ENCODE measurements at places on chromosomes 2 and 18. TPM values are rescaled to one million over a fixed set of nuclear protein-coding genes. Genes with fewer than 3 reads are reported as not detected.

GRCh38 chr2:99488539-99489062 is 1.2 kb downstream of the REV1 start:
- peaks cover 36% of the 10 kb centered on the region for H3K4me1 ChIP-seq
- peaks cover 9% of the 10 kb centered on the region for H3K36me3 ChIP-seq
- H3K27me3 ChIP-seq: no peaks in the 10 kb centered on the region
- peak overlapping the region; percentile 98 for H3K27ac ChIP-seq

CAPN13 gene
- not detected for total RNA-seq

CD8B2 gene
- total RNA-seq: 3.7 TPM

DNA sequence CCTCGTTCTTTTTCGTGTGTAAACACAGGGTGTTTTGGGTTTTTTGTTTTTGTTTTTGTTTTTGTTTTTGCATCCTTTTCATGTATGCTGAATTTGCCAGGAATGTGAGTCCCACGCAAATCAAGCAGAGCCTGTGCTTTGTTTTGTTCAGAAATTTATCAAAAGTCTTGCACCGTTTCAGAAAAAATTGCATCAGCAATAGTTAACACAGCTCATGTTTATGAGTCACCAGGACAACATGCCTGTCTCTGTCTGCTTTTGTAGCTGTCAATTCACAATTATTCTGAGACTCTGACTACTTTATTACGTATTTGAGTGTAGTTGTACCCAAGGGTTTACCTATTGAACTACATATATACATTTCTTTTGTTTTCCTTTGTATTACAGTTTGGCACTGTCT is 38.3 kb downstream of the MRPL44 start:
- peaks cover under 1% of the 10 kb centered on the region for H3K36me3 ChIP-seq
- no peak overlapping the region for H3K27ac ChIP-seq

GRCh38 chr2:239911641-239912071 is 113.5 kb downstream of the NDUFA10 start:
- H3K4me1 ChIP-seq: peaks cover 14% of the 10 kb centered on the region
- peak overlapping the region; percentile 88 for H3K27ac ChIP-seq
- H3K27me3 ChIP-seq: no peaks in the 10 kb centered on the region
- DNase-seq: no peak

NT5C1B gene
- not detected for total RNA-seq

DNA sequence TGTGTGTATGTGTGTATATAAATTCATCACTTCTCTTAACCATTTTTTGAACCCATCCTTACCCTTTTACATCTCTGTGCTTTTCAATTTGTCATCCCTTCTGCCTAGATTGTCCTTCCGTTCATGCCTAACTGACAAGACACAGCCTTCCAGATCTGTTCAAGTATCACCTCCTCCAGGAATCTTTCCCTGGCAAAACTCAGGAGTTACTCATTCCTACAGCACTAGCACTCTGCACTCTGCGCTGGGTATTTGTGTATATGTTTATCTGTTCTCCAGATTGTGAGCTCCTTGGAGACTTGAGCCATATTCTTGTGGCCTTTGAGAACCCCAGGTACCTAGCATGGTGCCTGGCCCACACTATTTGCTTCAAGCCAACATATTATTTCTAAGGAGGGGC is 26.8 kb upstream of the ASXL2 start:
- no peak overlapping the region for H3K4me3 ChIP-seq
- no peak overlapping the region for H3K27ac ChIP-seq
- peaks cover 2% of the 10 kb centered on the region for H3K27me3 ChIP-seq
- DNase-seq: no peak
- no peaks in the 10 kb centered on the region for H3K36me3 ChIP-seq

ANKRD30BL gene
- not detected for total RNA-seq

DNA sequence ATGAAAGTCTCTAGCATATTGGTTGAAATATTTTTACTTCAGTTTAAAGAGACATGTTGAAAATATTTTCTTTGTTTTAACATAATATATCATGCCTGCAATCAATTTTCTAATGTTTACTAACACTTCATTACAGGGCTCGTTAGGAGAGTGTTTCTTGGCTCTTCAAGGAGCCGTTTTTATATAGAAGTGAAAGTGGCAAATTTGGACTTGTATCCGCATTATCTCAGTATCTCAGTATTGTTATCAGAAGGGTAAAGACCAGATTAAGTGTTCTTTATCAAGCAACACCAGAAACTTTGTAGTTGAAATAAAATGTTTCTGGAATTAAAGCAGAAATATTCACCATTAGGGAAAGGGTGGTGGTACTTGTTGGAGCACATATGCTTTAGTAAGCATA is 97.8 kb downstream of the BABAM2 start:
- H3K27me3 ChIP-seq: no peaks in the 10 kb centered on the region
- peaks cover 44% of the 10 kb centered on the region for H3K36me3 ChIP-seq
- DNase-seq: no peak

DNA sequence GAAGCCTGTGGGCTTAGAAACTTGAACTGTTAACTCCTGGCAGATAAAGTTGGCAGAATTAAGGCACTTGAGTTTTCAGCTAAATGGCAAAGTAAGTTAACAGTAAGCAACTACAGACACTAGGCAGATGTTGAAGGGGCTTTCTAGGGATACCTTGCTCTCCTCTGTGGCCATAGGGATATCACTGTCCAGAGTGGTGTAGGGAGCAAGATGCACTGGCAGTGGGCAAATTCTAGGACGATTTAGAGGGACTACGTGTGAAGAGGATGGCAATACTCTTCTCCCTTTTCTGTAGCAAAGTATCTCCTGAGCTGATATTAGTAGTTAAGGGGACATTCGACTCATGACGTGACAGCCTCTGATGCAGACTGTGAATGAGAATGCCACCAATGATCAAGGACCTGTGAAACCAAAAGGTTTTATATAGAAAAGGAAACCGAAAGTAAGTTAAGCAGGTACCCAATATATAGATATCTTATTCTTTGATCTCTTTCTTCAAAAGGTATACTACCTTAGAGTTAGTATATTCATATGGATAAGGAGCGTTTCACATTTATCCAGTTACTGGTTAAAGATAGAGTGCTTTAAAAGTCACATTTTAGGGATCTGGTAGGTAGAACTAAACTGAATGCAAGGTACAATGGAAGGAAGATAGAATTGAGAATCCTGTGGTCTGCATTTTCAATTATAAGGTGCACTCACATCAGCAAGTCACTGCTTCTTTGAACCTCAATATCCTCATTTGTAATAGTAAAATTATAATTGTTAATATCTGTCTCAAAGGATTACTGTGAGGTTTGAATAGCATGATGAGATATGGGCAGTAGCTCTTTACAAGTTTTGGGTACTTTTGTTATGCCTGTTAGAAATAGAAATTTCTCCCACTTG is 106.4 kb downstream of the KCNH7 start:
- DNase-seq: no peak
- H3K4me1 ChIP-seq: peaks cover 4% of the 10 kb centered on the region
- H3K4me3 ChIP-seq: no peak overlapping the region
- H3K27ac ChIP-seq: no peak overlapping the region
- H3K36me3 ChIP-seq: no peaks in the 10 kb centered on the region

GRCh38 chr2:189803431-189803830 is 19.2 kb downstream of the PMS1 start:
- H3K4me3 ChIP-seq: no peak overlapping the region
- peaks cover 16% of the 10 kb centered on the region for H3K36me3 ChIP-seq
- no peaks in the 10 kb centered on the region for H3K27me3 ChIP-seq
- no peak overlapping the region for H3K27ac ChIP-seq
- H3K4me1 ChIP-seq: no peaks in the 10 kb centered on the region
- DNase-seq: no peak

DNA sequence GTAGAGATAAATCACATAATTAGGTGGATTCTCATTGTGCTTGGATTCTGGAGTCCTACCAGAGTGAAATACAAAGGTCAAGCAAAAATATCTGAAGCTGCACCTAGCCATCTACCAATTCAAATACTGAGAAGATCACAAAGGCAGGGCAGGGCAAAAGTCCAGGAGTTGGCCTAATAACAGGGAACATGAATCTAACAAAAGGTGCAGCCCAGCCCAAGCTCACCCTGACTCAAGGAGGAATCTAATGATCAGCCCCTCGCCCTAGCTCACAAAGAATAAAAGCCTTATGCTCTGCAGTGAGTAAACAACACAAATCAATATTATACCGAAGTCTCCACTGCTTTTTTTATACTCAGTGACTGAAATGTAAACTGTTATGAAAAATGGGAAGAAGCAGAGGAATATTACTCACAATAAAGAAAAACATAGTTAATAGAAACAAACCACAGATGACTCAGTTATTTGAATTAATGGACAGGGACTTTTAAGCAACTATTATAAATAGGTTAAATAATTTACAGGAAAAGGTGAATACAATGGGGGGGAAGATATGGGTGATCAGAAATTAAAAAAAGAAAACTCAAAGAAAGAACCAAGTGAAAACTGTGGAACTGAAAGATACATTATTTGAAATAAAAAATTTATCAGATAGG is 49.5 kb downstream of the ANTXR1 start:
- no peak overlapping the region for H3K4me3 ChIP-seq
- DNase-seq: no peak
- no peaks in the 10 kb centered on the region for H3K4me1 ChIP-seq
- peaks cover 47% of the 10 kb centered on the region for H3K27me3 ChIP-seq

GRCh38 chr2:65595630-65596029 is 163.2 kb upstream of the SPRED2 start:
- no peaks in the 10 kb centered on the region for H3K36me3 ChIP-seq
- H3K4me3 ChIP-seq: no peak overlapping the region
- DNase-seq: no peak
- peaks cover 15% of the 10 kb centered on the region for H3K27me3 ChIP-seq
- no peaks in the 10 kb centered on the region for H3K4me1 ChIP-seq
- no peak overlapping the region for H3K27ac ChIP-seq

DNA sequence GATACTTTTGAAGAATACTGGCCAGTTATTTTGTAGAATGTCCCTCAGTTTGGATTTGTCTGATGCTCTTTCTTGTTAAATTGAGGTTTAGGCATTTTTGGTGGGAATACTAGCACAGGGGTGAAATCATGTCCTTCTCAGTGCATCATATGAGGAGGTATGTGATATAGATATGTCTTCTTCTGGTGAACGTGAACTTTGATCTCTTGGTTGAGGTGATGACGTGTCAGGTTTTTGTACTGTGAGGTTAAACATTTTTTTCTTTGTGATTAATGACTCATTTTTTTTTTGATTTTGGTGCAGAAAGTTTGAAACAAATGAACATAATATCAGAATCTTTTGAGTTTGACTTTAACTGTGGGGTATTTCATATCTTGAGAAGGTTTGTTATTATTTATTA is 11.0 kb downstream of the ZNF407 start:
- H3K4me3 ChIP-seq: no peak overlapping the region
- H3K27me3 ChIP-seq: no peaks in the 10 kb centered on the region
- peaks cover 4% of the 10 kb centered on the region for H3K4me1 ChIP-seq

DNA sequence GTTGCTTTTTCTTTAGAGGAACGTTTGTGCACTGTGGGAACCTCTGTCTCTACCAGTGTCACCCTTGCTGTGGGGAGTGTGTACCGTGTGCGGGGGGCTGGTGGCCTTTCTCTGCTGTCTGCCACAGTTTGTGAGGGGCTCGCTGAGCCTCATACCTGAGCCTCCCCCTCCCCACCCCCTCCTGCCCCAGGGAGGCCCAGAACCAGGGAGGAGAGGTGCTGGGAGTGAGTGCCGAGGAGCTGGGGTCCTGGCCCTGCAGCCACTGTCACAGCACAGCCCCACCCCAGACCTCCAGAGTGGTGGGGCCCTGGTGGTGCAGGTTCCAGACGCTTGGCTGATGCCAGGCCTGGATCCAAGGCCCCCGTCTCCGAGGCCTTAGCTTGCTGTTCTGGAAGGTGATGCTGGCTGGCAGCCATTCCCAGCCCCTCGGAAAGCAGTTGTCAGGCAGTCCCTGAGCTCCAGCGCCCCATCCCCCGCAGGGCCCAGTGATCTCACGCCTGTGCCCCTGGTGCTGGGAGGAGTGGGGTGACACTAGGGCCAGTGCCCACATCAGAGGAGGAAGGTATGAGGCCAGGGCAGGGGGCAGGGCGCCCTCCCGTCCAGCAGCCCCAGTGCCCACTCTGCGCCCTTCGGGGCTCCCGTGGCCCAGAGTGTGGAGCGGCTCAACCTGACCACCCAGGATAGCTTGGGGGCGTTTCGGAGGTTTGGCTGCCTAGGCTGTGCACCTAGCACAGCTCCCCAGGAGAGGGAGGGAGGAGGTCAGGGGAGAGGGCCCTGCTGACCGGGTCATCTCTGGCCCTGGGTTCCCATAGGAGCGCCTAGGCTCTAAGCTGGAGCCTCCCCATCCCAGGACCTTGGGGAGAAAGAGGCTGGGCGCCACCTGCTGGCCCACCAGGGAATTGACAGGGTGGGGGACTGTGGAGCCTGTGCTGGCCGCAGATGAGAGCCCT is 53.0 kb upstream of the ALPP start:
- peak; percentile 75 for DNase-seq
- H3K27me3 ChIP-seq: no peaks in the 10 kb centered on the region
- H3K4me1 ChIP-seq: peaks cover 53% of the 10 kb centered on the region
- H3K27ac ChIP-seq: no peak overlapping the region
- no peak overlapping the region for H3K4me3 ChIP-seq
- no peaks in the 10 kb centered on the region for H3K36me3 ChIP-seq

- peaks cover 51% of the 10 kb centered on the region for H3K4me1 ChIP-seq
- no peaks in the 10 kb centered on the region for H3K36me3 ChIP-seq
- no peak for DNase-seq
- H3K4me3 ChIP-seq: no peak overlapping the region
Measured at GRCh38 chr2:96956211-96956610, 30.2 kb downstream of the FAM178B start.

PRKAG3 gene
- not detected for total RNA-seq

ZSWIM2 gene
- not detected for total RNA-seq

DNA sequence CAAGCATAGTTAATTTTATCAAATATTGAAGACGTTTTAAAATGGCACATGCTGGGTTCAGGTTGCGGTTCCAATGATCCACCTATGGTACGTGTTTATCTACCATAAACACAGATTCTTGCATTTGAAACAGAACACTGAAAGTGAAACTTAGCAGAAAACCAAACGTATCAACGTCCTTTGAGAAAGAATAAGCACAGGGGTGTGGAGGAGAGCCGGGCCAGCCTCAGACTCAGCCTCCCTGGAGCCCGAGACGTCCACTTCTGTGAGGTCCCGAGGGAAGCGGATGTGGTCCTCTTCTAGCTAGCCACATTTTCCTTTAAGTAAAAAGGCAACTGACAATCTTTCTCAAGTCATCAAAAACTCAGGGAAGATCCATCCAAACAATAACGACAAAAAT is 195.9 kb downstream of the RTP5 start:
- no peaks in the 10 kb centered on the region for H3K27me3 ChIP-seq
- H3K4me1 ChIP-seq: no peaks in the 10 kb centered on the region
- H3K27ac ChIP-seq: no peak overlapping the region
- no peak for DNase-seq
- no peaks in the 10 kb centered on the region for H3K36me3 ChIP-seq
- no peak overlapping the region for H3K4me3 ChIP-seq

DNA sequence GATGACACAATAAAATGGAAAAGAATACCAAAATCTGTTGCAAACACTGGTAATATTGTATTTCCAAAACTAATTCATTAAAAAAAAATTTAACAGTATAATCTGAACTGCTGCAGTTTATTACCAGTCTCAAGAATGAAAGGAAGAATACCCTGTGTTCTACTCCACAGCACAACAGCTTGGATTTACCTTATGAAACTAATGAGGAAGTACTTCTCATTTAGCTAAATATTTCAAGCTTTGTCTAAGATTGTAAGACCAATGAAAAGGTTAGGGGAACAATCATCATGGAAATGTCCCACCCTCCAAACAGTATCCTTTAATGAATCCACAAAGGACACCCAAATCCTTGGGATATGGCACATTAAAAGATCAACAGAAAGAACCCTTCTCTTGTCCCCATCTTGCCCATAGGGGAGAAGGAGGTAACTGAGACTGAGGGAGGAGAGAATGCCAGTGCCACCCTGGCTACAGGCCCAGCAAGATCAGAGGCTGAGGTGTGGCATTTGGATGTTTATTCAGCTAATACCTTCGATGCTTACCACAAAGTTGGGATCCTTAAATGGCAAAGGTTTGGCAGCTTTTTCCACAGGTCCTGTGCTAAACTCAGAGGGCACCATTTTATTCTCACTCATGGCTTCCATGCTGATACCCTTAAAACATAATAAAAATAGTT is 17.7 kb downstream of the INO80C start:
- H3K27me3 ChIP-seq: no peaks in the 10 kb centered on the region
- peaks cover 2% of the 10 kb centered on the region for H3K4me1 ChIP-seq

TUBA3E gene
- not detected for total RNA-seq

Data from activated CD8-positive, alpha-beta T cell treated with anti-CD3 and anti-CD28 coated beads, Interleukin-2, amount 10 ng/mL, durations not matched to agents 7 days and 5 days (primary cell).